ENCODE measurements at places on chromosomes 2 and 18.

DNA sequence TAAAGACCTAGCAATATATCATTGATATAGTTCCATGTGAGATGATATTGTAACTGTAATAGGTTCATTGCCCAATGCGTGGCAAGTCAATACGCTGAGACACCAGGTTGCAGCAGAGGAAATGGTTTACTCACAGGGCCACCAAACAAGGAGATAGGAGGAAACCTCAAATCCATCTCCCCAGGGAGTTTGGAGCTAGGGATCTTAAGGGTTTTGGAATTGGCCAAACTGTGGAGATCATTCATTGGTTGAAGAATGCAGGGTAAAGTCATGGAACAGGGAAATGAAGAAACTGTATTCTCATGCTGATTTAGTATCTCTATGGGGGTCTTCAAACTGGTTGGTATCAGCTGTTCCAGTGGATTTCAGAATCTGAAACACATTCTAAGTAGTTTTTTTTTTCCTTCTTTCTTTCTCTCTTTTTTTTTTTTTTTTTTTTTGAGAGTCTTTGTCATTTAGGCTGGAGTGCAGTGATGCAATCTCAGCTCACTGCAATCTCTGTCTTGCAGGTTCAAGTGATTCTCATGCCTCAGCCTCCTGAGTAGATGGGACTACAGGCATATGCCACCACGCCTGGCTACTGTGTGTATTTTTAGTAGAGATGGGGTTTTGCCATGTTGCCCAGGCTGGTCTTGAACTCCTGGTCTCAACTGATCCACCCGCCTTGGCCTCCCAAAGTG, 30.7 kb upstream of the PPM1B start:
- no peak for DNase-seq

GRCh38 chr2:178069551-178069950, 3.0 kb downstream of the PDE11A start:
- DNase-seq = no peak

- no peak for DNase-seq
These were observed 8.1 kb upstream of the SANBR start for GRCh38 chr2:61057562-61057961.

DNA sequence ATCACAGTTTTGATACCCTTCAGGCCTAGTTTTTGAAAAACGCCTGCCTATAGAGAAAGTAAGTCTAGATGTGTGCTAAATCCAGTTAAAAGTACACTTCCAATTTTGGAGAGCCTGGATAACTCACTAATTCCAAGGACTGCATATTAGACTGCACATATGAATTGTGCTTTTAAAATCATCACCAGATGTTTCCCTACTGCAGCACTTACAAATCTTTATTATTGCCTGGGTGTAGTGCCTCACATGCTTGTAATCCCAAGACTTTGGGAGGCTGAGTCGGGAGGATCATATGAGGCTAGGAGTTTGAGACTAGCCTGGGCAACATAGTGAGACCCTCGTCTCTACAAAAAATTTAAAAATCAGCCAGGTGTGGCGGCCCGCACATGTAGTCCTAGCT, 35.9 kb upstream of the HTR2B start:
- no peak for DNase-seq

DNA sequence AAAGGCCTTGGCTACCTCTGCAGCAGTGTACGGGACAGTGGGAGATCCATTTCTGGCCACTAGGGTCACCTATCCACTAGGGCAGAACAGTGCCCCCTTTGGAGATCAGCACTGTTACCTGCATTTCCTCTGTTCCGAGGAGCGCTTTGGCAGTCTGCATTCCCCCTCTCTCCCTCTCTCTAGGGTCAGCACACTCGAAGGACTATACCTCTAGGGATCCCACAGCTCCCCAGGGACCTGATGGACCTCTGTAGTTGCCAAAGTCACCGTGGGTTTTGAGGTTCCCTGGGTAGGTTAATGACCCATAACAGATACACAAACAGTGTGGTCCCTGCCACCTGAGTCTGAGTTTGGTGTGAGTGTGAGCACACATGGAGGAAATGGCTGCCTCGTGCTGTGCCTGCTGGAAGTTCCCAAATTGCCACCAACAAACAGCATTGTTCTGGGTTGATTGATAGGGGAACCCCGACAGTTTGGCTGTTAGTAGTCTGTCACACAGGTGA, 99.8 kb upstream of the VWC2L start:
- DNase-seq = no peak

- DNase-seq = no peak
These were observed 19.3 kb downstream of the HNMT start for GRCh38 chr2:137983581-137983980.

GRCh38 chr2:14232217-14232616, 400.3 kb upstream of the LRATD1 start:
- DNase-seq = no peak

All from left hindlimb (tissue), 1 donor.